ENCODE measurements at places on chromosomes 7 and 10.

DNA sequence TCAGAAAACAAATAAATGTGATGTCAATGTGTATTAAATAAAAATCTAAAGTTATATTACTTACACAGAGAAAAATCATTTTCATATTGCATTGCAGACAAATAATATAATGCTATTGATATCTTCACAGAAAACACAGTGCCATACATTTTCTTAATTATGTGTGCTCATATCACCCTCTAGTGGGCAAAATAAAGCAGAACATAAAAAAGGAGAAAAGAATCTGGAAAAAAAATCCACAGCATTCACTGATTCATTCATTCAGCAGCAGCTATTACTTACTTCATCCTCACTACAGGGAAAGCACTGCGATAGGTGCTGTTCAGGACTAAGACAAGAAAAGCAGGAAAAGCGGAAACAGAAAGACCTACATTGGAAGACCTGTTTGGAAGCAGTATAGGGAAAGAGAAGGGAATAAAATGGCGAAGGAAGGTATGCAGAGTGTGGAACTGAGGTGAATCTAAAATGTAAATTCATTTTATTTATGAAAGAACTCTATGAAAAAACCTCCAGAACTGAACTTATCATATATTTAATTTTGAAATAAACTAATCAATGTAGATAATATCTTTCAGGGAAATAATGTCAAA is 73.2 kb downstream of the POT1 start:
- DNase-seq, result no peak

- no peak for DNase-seq
These were observed 689.7 kb upstream of the PHF14 start for GRCh38 chr7:10284001-10284400.

DNA sequence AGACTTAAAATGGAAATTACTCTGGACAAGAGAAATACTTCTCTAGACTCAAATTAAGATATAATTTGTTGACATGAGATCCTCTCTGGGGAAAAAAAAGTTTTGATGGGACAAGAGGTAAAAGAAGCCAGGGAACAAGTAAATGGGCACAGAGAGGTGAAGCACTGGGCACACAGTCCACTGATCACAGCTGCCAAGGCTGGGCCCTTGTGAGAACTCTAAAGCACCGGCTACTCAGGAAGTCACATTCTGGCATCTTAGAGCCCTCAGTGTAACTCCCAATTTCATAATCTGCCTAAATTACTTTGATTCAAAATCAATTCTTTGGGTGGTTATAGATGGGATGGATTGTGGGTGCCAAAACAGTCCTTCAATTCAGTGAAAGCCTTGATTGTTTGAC is 123.2 kb upstream of the CACNA2D1 start:
- peak; percentile 64 for DNase-seq

- DNase-seq, result no peak
These were observed 313.3 kb downstream of the TYW1 start for GRCh38 chr7:67309764-67310549.

DNA sequence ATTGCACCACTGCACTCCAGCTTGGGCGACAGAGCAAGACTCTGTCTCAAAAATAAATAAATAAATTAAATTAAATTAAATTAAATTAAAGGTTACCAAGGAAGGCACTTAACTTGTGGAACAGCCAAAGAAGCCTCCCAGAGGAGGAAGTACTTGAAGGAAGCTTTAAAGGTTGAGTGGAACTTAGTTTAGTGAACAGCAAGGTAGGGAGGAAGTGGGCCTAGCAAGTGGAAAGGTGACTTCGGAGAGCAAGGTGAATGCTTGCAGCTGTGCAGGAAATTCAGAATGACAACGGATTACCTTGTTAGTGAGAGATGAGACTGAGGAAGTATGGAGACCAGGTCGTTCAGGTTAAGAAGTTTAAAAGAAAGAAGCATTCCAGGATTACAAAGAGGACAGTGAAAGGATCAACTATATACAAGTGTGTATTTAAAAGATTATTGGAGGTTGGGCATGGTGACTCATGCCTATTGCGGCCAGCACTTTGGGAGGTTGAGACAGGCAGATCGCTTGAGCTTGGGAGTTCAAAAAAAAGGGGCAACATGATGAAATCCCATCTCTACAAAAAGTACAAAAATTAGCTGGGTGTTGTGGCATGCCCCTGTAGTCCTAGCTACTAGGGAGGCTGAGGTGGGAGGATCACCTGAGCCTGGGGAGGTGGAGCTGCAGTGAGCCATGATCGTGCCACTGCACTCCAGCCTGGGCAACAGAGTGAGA is 12.8 kb upstream of the RPEL1 start:
- DNase-seq, result no peak

GRCh38 chr10:6987536-6987945 is 407.5 kb upstream of the PRKCQ start:
- DNase-seq, result no peak

DNA sequence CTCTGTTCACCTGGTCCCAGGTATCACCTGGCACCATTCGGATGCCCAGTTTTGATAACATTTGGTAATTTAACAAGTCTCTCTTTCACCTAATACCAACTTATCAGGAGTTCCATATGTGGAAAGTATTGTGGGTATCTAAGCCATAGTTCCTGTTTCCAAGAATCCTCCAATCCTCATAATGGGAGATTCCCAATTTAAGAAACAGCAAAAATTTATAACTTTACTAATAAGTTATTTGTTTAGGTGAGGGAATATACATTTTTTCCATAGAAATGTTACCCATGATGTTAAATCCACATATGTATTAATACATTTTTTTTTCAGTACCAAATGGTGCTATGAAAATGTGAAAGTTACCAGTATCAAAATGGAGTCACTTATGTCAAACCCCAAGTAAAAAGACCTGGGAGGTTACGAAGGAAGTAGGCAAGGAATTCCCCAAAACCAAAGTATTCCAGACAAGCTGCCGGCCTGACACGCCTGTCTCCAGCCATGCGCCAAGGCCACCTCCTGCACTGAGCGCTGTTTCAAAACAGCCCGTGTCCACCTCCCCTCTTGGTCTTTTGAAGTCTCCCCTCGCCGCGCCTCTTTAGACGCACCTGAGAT is 44.8 kb downstream of the PRKCQ start:
- DNase-seq, result no peak

DNA sequence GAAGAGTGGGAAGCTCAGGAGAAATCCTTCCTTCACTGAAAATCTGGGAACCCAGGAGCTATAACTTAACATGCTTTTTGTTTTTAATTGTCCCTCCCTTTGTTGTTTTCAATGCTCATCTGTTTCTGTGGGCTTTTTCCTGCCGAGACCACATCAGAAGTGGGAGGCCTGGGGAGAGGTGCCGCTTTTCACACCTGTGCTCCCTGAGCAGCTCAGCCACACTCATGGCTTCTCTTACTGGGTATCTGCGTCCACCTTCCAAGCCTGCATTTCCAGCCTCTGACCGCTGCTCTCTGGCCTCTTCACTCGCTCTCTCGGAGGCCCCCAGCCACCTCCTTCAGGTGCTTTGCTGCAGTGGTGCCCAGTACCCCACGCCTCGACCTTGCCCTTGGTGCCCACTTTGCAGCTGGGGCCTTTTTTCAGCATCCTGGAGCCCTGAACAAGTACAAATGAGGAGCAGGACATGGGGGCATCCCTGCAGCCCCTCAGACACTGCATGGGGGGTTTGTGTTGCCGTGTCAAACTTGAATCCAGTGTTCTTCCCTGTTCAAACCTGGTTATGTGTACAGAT is 9.9 kb downstream of the C7orf57 start:
- no peak for DNase-seq

All from upper lobe of right lung (tissue), 1 donor.